NCI-H2107 (cell line): ENCODE measurements at places on chromosomes 12 and 14.

DNA sequence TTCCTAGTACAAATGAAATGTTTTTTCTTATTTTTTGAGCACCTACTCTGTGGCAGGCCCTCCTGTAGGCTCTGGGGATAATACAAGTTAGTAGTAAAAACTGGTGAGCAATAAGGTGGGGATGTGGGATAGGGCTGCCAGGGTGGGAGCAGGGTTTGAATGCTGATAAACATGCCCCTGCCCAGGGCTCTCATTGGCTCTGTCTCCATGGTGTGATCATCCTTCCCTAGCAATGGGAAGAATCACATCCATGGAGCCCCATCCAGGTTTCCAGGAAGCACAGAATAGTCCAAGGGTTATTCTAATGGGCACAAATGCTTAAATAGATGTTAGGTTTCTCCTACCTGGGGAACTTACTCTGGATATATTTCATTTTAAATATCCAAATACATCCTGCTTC, 45.5 kb downstream of the GIT2 start:
- no peak for DNase-seq

- DNase-seq, result no peak
Observed at GRCh38 chr14:23613242-23614070, 22.7 kb upstream of the DHRS2 start.

GRCh38 chr12:106113446-106113823, 25.3 kb downstream of the NUAK1 start:
- no peak for DNase-seq

- DNase-seq, result no peak
Observed at GRCh38 chr14:55701638-55702037, 121.6 kb downstream of the KTN1 start.

DNA sequence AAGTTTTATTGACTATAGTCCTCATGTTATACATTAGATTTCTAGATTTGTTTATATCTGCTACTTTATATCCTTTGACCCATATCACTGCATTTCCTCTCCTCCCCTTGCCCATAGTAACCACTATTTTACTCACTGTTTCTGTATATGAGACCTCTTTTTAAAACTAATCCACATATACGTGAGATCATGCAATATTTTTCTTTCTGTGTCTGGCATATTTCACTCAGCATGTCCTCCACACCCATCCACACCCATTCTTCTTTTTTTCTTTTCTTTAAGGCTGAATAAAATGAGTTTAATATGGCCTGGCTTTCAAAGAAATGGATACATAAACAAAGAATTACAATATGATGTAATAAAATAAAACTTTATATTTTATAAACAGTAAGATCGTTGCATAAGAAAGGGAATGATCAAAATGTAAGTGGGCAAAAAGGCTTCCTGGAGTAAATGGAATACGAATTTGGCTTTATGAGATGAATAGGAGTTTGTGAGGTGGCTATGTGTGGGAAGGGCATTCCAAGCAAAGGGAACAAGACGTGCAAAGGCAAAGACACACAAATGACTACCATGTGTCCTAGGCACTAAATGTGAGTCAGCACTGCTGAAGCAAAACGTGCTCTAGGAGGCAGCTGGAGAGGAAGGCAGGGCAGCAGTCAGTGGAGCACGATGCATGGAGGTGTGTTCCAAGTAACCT, 53.2 kb upstream of the HIF1A start:
- DNase-seq, result no peak

DNA sequence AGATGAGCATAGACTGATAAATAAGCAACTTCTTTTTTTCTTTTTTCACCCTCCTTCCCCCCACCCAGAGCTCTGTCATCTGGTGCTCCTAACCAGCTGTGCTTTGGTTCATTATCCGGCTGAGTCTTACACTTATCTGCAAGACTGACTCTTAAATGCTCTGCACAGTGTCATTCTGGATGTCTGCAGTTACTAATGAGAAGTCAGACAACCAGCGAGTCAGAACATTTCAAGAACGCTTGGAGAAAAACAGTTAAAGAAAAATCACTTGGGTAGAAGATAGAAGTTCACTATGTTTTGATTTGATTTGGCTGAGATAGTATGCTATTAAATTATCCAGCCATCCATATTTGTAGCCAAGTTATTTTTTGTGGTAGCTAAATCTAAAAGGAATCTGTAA, 328.9 kb upstream of the PRICKLE1 start:
- no peak for DNase-seq
